LNCaP clone FGC (cell line): ENCODE measurements at places on chromosomes 16 and 17.

DNA sequence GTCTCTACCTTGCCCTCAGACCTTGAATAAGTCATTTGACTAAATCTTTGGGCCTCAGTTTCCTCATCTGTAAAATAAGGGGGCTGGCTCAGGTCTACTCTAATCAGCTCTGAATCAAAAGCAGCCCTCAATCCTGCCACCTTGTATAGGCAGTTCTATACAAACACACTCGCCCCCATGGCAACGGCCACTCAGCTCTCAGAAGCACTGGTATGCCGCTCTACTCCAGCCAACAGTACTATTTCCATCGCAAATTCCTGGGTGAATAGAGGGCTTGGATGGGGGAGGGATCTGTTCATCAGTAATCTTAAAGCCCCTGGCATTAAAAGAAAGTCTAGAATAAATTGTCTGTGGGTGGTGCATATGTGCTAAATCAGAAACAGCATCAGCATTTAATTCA is 21.2 kb upstream of the TAOK1 start:
- DNase-seq, result no peak

- DNase-seq, result no peak
Observed at GRCh38 chr16:59964232-59964924, 1230.3 kb upstream of the GOT2 start.

- no peak for DNase-seq
Observed at GRCh38 chr17:73226556-73227172, 33.8 kb downstream of the COG1 start.

GRCh38 chr16:59341368-59341767 is 607.3 kb upstream of the GOT2 start:
- no peak for DNase-seq

- no peak for DNase-seq
Observed at GRCh38 chr17:14748036-14748710, 447.3 kb downstream of the HS3ST3B1 start.

DNA sequence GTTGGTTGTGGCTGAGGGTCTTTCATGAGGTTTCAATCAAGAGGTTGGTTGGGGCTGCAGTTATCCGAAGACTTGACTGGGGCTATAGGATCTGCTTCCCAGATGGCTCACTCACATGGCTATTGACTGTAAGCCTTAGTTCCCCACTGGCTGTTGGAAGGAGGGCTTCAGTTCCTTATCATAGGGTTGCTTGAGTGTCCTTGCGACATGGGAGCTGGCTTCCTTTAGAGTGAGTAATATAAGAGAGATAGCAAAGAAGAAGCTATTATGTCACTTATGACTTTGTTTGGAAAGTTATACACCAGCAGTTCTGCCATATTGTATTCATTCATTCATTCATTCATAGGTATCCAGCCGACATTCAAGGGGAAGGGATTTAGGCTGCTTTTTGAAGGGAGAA is 121.4 kb upstream of the WSCD1 start:
- DNase-seq, result no peak

DNA sequence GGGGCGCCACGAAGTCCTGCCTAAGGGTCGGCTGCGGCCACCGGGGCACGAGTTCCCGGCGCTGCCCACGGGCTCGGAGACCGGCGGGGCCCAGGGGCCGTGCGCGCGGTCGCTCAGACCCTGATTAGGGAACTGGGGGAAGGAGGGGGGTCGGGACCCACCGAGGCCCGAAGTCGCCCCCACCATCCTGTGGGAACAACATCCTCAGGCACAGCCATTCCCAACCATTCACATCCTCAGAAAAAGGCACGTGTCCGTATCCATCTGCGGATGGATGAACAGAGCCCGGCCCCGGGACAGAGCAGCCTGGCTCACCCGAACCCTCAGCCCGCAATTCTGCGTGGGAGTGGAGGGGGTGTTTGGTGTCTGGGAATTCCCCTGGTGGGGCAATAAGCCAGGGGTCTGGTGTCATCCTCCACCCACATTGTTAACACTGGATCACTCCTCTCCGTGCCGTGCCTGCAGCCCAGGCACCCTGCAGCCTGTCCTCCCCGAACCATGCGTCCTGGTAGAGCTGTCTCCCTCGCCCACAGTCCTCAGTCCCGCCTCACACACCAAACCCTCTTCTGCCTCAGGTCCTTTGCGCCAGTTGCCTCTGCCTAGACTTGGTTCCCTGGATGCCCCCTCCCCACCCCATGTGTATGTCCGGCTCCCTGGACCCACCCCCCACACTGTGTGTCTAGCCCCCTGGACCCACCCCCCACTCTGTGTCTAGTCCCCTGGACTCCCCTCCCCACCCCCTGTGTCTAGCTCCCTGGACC is 789 bp upstream of the CCDC57 start:
- DNase-seq, result no peak

- DNase-seq, result no peak
Observed at GRCh38 chr17:78491236-78492115, 85.7 kb downstream of the DNAH17 start.

- DNase-seq, result no peak
Observed at GRCh38 chr16:3854750-3855541, 25.6 kb downstream of the CREBBP start.

DNA sequence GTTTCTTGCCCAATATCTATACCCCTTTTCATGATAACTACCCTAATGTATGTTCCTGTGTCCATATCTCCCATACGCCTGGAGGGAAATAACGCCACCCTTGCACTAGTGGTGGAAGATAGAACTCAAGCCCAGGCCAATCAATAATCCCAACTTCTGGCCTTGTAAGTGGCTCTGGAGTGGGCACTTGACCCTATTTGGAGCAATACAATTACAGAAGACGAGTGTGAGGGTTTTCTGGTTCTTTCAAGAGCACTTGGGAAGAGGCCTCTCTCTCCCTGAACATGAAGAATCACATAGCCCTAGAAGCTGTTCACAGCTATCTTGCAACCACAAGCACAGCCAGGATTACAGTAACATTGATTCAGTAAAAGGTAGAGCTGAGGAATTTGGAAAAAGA is 217.9 kb downstream of the RAB11FIP4 start:
- DNase-seq, result no peak

- no peak for DNase-seq
Observed at GRCh38 chr17:30332057-30332542, 1.8 kb downstream of the TMIGD1 start.

GRCh38 chr16:26735521-26735920 is 331.2 kb upstream of the C16orf82 start:
- no peak for DNase-seq

- DNase-seq, result no peak
Observed at GRCh38 chr17:32777922-32778321, 99.0 kb downstream of the MYO1D start.

DNA sequence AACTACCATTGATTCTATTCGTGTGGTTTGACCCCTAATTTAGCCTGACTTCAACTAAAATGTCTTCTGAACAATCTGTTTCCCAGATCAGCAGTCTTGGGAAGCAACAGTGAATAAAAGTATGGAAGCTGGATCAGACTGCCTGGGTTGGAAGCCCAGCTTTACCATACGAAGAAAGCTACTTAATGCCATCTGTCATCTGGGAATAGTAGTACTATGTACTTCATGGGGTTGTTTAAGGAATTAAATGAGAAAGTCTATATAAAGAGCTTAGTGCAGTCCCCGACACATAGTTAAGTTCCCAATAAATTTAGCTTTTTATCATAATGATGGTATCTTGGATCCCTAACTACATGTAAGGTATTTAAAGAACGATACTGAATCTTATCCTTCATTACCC is 151.5 kb upstream of the ERCC4 start:
- no peak for DNase-seq
